ENCODE measurements at places on chromosomes 1 and 21.

DNA sequence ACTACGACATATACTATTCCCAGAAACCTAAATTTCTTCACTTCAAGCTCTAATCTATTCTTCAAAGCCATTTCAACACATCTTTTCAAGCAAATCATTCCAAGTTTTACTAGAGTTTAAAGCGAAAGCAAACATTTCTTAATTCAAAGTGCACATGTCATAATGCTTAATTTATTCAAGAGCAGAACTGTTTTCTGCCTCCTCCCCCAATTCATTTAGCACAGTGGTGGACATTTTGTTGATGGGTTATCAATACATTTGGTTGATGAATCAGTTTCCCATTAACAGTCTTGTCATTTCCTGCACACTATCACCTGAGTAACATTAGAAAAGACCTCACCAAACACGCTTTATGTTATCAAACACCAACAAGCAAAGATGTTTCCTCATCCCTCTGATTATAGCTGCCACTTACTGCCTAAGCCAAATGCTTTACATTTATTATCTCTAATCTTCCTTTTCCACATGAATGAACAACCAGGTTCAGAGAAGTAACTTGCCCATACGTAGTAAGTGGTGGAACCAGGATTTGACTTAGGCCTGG lies 2.0 kb downstream of the SRSF4 start:
- no peak for DNase-seq

DNA sequence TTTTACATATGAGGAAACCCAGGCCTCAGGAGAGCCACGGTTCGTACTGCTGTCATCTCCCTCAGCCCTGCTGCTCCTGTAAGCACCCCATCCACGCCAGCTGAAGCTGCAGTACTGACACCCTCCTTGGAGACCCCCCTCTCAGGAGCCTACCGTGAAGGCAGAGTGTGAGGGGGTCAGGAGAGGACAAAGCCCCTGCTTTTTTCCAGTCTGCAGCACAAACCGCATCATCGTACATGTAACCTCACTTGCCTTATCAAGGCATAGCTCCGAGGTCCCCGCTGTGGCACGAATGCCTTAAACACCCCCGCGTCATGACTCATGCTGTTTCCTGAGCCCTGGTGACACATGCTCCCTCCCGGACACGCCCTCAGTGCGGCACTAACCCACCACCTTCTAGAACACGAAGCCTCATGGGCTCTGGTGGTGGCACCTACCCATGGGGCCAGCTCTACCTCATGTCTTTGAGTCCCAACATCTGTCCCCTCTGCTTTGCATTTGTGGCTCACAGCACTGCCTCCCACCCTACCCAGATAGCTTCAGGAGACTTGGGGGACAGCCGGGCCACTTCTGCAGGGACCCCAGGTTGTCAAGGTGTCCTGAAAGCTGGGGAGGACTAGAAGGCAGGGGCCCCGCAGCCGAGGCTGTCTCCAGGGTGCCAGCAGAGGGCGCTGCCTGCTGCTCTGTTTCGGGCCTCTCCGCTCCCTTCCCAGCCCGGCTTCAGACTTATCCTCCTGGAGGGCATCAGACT lies 4.9 kb downstream of the SH3BGRL3 start:
- peak; percentile 68 for DNase-seq

DNA sequence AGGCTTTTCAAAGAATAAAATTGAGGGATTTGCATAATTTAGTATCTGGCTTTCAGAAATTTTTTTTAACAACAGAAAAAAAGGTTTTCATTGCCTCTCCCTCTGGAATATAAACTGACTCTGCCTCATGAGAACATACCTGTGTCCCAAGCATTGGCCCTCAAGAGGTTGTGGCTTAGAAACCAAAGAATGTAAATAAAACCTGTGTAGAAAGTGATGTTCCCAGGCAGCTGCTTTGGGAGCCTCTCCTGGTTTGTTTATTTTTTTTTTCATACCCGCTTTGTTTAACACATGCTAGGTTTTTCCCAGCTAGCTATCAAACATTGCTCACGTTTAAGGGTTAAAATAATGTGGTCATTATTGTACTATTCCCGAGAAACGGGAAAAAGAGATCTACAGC lies 40.5 kb upstream of the IFNAR2 start:
- DNase-seq = no peak

DNA sequence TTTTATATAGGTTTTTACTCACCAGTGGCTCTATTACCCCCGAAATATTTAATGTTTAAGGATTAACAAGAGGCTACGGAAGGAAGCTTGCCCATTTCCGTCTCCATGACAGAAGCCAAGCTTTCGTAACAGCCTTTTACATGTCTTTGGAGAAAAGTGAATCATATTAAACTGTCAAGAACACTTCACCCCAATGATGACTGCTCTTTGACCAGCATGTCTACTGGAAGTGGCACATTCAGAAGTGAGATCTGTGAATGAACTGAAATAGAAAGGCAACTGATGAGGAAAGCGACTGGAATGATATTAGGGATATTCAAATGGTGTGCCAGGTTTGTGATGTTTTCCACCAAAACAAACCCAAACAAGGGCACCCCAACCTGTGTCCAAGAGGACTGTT lies 8.5 kb upstream of the PRDM15 start:
- no peak for DNase-seq

DNA sequence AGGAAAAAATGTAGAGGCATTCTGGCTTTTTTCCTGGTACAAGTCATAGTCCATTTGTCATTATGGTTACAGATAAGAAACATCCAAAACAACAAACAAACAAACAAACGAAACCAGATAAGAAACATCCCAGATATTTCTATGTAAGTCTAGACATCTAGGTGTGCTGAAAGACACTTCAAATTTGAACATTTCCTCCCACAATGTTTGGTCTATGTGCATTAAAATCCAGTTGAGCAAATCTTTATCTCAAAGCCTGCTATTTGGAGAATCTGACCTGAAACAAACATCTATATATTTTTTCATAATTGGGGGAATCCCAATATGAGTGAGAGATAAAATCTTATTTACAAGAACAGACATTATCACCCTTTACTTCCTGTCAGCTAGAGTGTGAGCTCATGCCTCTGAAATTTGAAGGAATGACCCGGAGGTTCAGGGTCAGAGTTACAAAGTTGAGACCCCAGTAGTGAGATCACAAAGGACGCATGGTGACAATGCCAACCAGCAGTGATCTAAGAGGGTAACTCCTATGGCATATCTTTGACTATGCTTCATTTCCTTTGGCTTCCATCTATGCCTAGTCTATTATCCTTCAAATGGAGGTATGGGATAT lies 182.9 kb upstream of the ATP1B1 start:
- no peak for DNase-seq

DNA sequence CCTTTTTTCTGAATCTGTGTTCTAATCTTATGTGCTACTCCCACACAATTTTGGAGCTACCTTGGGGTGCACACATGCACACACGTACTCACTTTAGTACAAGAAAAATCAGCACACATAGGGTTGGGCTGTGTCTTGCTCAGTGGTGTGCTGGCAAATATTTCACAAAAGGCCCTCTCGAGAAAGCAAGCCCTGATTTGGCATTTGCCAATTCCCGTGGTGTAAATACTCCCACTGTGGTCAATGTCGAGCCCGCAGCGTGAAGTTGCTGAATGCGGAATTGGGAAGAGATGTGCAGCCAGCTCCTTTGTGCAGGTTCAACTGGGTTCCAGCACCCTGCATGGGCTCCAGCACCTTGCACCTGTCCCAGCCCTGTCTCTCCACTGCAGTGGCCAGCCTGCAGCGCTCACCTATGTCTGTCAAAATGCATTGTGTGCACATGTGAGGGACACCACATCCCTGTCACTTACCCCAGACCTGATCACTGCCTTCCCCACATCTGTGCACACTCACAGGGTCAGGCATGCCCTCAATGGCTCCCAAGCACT lies 78.4 kb upstream of the WNT4 start:
- no peak for DNase-seq

DNA sequence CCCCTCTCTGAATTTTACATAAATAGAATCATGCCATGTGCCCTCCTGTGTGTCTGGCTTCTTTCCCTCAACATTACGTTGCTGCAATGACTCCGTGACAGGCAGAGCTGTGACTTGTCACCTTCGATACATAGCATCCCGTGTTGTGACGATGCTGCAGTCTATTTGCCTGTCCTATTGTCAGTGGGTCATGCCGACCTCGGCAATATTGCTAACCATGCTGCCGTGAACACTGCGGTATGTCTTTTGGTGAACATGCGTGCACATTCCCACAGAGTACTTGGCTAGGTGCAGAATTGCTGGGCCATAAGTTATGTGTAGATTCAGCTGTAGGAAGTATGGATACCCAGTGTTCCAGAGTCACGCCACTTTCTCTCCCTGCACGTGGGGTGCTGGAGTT lies 36.3 kb upstream of the TTC34 start:
- no peak for DNase-seq

GRCh38 chr21:46635324-46636180 lies at the start of gene PRMT2:
PRMT2 (plus strand) TSS chr21:46635674; CDS start chr21:46636952, 1,278 bp downstream.
- peak; percentile 81 for DNase-seq

GRCh38 chr1:54577612-54578011 lies 29.6 kb downstream of the ACOT11 start:
- DNase-seq = no peak

DNA sequence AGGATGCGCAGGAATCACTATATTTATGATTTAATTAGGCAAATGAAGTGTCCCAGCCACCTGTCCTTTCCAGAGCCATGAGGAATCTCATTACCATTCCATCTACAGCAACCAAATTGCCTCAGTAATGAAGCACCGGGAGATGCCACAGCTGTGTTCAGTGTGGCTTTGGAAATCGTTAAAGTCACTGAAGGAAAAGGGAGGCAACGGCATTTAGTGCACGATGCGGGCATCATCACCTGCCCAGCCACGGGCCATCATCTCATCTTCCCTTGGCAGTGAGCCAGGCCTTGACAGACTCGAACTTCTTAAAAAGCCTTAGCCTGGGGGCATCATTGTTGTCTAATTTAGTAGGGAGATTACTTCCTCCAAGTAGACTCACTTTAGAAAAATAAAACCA lies 67.8 kb downstream of the CNIH3 start:
- DNase-seq = no peak
